ENCODE measurements at places on chromosomes 1 and 21. TPM values are rescaled to one million over a fixed set of nuclear protein-coding genes. Genes with fewer than 3 reads are reported as not detected.

DNA sequence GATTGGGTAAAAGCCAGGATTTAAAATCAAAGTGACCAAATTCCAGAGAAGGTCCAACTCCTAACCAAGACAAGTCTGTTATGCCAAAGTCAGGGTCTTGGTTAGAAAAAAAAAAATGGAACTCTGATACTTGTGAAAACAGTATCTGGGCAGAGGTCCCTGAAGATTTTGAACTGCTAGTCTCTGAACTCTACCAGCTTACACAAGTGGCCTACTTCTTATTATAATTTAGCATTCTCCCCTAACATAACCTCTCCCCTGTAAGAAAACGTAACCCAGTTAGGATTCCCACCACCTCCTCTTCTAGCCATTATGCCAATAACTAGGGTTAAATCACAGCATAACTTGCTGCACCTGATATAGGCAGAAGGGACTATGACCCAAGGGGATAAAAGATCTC is 220.5 kb downstream of the COL24A1 start:
- no peak overlapping the region for H3K4me3 ChIP-seq
- no peak for DNase-seq
- H3K4me1 ChIP-seq = no peaks in the 10 kb centered on the region
- H3K27ac ChIP-seq = no peak overlapping the region

MATN1 gene
- total RNA-seq = not detected

FAM72C gene
- 1.9 TPM for total RNA-seq

CD48 gene
- 162 TPM for total RNA-seq

DNA sequence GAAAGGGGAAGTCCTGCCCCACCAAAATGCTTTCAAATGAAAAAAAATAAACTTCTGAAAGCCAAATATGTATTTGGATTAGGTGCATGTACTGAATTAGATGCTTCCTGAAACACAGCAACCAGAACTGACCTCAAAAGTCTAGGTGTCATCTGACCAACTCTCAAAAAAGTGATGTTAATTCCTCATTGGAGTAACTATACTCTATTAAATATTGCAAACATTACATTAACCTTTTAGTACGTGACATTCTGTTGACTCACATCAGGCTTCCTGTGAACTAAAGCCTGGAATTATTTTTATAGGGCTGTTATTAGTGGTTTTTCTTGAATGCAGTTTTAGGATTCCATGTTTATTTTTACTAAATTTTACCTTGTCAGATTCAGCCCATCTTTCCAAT is 73.5 kb downstream of the ASTN1 start:
- H3K4me3 ChIP-seq = no peak overlapping the region
- H3K27me3 ChIP-seq = no peaks in the 10 kb centered on the region
- no peak overlapping the region for H3K27ac ChIP-seq
- H3K4me1 ChIP-seq = no peaks in the 10 kb centered on the region

HCRTR1 gene
- not detected for total RNA-seq

DNA sequence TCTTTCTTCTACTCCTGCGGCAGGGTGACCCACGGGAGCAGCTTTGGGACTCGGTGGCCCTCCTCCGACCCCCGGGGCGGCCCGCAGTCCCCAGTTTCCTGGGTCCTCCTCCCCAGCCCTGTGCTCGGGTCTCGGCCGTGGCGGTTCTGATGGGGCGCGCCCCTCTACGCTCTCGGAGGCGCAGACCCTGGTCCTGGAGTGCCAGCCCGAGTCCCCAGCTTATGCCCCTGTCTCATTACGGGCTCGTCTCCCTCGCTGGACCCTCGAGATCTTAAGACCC is 430 bp downstream of the BTG2 start:
- no peak for DNase-seq
- H3K4me1 ChIP-seq = peaks cover 46% of the 10 kb centered on the region
- peak overlapping the region; percentile 99 for H3K27ac ChIP-seq
- H3K27me3 ChIP-seq = no peaks in the 10 kb centered on the region
- no peaks in the 10 kb centered on the region for H3K36me3 ChIP-seq
- H3K4me3 ChIP-seq = peak overlapping the region; percentile 86

DNA sequence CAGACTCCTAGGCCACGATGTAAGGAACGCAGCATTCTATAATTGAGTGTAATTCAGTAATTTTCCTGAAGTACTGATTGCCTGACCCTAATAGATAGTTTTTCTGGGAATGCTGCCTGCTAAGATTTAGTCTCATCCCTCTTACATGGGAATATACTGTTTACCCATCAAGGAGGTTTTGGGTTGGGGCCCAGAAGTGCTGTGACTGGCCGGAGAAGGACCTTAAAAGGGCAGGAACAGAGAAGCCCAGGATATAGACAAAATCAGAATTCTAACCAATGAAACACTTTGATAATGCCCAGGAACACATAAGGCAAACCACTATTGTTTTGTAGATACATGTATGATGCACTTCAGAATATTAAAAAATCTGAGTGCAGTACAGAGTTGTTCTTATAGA is 111.6 kb downstream of the RGS2 start:
- no peaks in the 10 kb centered on the region for H3K36me3 ChIP-seq
- no peaks in the 10 kb centered on the region for H3K4me1 ChIP-seq
- no peak overlapping the region for H3K4me3 ChIP-seq
- H3K27me3 ChIP-seq = no peaks in the 10 kb centered on the region

GRCh38 chr1:54417123-54417522 is 10.9 kb upstream of the SSBP3 start:
- no peak overlapping the region for H3K4me3 ChIP-seq
- peaks cover 10% of the 10 kb centered on the region for H3K4me1 ChIP-seq
- H3K36me3 ChIP-seq = no peaks in the 10 kb centered on the region
- no peak overlapping the region for H3K27ac ChIP-seq
- no peak for DNase-seq

BMP8B gene
- 0.74 TPM for total RNA-seq

- no peak for DNase-seq
- no peaks in the 10 kb centered on the region for H3K27me3 ChIP-seq
- H3K4me3 ChIP-seq = no peak overlapping the region
- no peaks in the 10 kb centered on the region for H3K36me3 ChIP-seq
- H3K27ac ChIP-seq = no peak overlapping the region
Observed at GRCh38 chr1:86754265-86754974, 50.0 kb downstream of the SH3GLB1 start.
